ENCODE measurements at places on chromosomes 6 and 20.

- DNase-seq = no peak
Measured at GRCh38 chr6:139133262-139134063, 1.4 kb upstream of the HECA start.

DNA sequence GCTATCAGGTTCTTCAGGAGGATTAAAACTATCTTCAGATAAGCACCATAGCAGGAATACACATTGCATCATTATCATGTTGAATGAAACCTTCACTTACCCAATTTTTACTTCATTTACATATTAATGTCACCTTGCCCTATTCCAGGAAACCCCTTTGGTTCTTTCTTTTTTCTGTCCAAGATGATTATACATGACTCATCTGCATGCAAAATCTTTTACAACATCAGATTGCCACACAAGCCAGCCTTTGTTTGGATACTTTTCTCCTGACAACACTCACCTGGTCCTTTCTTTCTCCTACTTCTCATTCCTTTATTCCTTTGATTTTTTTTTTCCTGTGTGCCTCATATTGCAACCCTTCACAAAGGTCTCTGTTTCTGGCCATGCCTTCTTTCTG lies 200.5 kb upstream of the POU3F2 start:
- no peak for DNase-seq

- no peak for DNase-seq
Measured at GRCh38 chr6:54921891-54922290, 75.3 kb downstream of the FAM83B start.

GRCh38 chr20:43293068-43293786 lies 103.5 kb upstream of the PTPRT start:
- DNase-seq = no peak

- DNase-seq = no peak
Measured at GRCh38 chr6:22222469-22222868, 74.4 kb downstream of the PRL start.

GRCh38 chr20:40743141-40743775 lies 54.2 kb upstream of the MAFB start:
- no peak for DNase-seq

GRCh38 chr20:39298571-39299506 lies 336.7 kb downstream of the DHX35 start:
- no peak for DNase-seq

GRCh38 chr20:3818155-3819151 lies 1.9 kb upstream of the AP5S1 start:
- peak; percentile 39 for DNase-seq

DNA sequence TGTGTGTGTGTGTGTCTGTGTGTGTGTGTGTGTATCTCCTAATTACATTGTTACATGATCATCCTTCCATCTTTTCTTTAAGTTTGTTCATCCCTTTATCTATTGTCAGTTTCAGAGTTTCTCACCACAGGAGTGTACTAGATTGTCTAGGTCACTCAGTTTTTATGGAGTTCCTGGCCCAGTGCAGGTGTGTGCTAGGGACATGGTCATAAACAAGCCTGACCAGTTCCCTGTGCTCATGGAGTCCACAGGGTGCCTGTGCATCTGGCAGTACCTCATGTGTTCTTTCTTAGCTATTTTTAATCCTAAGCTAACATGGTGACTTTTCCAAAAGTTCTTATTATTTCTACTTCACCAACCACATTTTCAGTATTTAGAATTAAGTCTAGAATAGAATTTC lies 43.9 kb downstream of the PHACTR2 start:
- DNase-seq = no peak

- DNase-seq = no peak
Measured at GRCh38 chr20:59318803-59319202, 18.4 kb downstream of the EDN3 start.

DNA sequence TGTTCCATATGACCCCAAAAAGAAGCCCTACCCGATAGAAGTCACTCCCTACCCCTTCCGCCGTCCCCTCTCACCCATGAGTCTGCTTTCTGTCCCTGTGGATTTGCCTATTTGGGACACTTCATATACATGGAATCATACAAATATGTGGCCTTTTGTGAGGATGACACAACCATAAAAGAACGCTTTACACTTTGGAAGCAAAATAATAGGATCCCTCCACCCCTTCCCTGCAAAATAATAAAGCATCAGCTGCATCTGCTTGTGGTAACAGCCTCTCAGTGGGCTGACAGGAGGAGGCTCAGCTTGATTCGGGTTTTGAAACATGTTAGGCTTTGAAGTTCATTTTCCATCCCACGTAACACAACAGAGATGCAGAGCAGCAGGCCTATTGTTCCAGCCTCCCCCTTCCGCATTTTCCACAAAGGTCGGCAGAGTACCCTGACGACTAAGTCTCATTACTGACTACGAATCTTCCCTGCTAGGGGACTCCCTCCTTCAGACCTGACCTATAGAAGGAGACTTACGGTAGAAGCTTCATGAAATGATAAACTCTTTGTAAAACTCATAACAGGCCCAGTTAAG lies 99.1 kb downstream of the ALDH8A1 start:
- no peak for DNase-seq

DNA sequence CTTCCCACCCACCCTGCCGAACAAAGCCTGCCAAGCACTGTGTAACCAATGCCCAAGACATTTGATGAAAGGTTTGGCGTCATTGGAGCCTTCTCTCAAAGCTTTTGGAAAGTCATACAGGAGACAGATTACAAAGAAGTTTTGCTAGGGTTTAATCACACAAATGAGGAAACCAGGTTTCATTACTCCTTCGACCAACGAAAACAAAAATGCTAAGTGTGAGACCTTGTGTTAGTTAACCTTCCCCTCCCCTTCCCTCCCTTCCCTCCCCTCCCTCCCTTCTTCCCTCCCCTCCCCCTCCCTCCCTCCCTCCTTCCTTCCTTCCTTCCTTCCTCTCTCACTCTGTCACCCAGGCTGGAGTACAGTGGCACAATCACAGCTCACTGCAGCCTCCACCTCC lies 96.1 kb upstream of the CD83 start:
- no peak for DNase-seq

DNA sequence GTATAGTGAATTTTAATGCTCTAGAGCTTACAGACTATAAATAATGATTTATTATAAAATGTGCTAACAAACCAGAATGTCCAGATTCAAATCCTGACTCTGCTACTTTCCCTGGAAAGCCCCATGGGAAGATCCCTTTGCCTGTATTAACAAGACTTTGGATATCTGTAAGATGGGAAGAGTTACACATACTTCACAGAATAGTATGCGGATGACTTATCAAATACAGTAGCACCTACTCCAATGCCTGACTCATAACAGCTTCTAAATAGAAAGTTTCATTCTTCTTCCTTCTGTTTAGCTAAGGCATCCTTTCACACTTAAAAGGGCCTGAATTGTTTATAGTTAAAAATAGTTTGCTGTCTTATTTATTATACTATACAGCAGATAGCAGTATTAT lies 166.3 kb downstream of the KCNQ5 start:
- DNase-seq = no peak

DNA sequence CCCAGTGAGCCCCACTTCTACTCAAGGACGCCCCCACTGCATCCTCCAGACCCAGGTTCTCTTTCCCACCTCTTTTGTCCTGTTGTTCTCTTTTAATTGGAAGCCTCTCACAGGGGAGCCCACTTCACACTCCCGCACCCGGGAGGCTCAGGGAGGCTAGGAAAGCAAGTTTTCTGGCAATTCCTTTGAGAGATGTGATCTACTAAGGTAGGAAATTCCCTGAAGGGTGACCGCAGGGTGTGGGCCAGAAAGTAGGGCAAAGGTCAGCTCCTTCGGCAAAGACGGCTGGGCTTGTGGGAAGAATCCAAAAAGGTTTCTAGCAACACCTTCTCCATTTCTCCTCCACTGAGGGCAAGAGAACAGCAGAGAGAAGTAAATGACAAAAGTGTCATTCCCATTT lies 98.1 kb upstream of the PTPN1 start:
- DNase-seq = no peak

DNA sequence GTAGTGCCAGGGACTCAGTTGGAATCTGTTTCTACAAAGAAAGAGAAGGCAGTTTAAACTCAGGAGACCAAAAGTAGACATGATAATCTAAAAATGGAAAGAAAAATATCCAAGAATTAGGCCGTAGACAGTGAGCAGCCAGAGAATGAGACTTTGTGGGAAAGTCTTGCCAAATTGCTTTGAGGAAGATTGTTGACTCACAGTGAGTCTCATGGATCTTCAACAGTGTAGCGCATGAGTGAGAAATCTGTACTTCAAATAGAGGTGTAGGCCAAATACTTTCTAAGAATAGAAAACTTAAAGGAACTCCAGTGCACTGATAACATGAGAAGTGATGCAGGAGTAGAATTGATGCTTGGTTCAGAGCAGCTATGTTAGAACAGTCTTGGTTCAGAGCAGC lies 284.5 kb downstream of the HTR1B start:
- DNase-seq = no peak

DNA sequence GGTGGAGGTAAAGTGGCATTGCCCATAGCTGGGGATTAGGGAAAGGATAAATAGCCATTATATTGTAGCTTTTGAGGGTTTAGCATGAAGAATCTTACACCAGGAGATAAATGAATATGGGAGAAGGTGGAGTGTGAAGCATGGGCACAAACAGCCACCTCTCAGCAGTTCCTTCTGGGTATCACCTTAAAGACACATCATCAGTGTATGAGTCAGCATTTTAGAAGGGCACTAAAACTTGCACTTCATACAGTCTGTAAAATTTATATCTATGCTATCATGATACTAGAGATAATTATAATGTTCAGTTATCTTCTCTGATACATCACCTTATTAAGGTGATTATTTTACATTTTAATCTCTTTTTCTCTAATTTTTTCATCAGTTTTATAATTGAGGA lies 25.3 kb downstream of the SLC35A1 start:
- DNase-seq = no peak

DNA sequence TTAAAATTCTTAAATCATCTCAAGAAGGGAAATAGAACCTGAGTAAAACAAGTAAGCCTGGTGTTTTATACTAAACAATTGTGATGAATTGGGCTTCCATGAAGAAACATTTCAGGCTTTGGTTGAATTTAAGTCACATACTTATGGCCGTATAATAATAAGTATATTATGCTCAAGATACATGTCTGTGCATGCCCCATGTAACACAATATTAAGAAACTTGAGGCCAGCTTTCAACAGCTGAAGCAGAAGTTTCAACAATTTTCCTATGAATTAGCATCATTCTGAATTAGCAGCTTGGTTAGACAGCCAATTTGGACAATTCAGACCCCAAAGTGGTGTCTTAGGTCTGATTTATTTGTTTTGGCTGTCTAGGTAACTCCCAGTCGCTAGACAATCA lies 243.7 kb downstream of the MYLK4 start:
- DNase-seq = no peak

DNA sequence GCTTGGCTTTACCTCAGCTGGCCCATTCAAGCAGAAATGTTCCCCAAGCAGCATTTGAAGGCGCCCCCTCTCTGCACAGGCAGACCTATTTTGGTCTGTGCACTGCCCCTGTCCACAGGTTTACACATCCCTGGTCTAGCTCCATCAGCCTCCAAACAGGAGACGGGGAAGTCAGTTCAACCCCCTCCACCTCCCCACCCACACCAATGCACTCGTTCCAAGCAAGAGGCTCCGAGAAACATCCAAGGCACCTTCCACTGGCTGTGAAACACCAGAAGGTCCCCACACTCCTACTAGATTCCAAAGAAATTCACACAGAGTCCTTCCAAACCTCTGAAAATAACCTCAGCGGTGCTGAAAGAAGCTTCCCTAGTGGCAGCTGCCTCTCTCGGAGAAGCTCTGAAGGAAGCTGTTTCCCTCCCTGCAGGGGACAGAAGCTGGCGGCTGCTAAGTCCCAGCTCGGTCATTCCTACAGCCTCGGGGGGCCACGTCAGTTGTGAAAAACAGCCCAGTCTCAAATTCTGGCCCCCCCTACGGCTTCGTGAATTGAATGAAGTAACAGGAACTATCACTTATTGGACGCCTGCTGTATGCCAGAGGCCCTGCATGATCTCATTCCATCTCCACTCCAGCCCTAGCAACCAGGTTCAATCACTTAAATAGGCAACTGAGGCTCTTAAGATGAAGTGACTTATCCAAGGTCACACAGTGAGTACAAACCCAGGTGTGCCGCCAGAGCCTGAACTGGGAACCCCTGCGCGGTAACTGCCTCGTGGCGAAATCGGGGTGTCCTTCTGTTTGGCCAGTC lies 815 bp downstream of the SPATA2 start:
- DNase-seq = peak; percentile 46

- DNase-seq = peak; percentile 48
Measured at GRCh38 chr6:3355358-3356055, 96.8 kb downstream of the PSMG4 start.

DNA sequence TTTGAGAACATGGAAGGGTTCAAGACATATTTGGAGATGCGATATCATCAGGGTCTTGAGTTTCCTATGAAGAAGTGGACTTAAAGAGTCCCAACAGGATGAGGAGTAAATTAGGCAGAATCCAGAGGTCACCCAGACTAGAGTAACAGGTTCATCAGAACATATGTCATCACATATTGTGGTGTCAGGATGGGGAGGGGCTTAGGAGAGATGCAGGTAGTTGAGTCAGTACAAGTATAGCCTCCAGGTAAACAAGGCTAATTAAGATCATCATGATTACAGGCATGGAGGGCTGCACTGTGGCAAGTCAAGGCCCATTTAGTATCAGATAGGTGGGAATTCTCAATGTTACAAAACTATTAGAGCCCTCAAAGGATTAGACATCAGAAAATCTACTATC lies 90.1 kb upstream of the PAK5 start:
- DNase-seq = no peak

GRCh38 chr20:23918896-23919295 lies 39.3 kb upstream of the CST5 start:
- no peak for DNase-seq

- peak; percentile 14 for DNase-seq
Measured at GRCh38 chr20:60054716-60055634, 96.8 kb downstream of the CDH26 start.

- DNase-seq = peak; percentile 48
Measured at GRCh38 chr6:150395388-150396009, 26.7 kb downstream of the IYD start.

- DNase-seq = no peak
Measured at GRCh38 chr6:95127261-95127660, 450.1 kb upstream of the MANEA start.

- no peak for DNase-seq
Measured at GRCh38 chr20:47206962-47207641, 149.4 kb downstream of the ZMYND8 start.

Measured in CD4-positive, alpha-beta T cell treated with Interleukin-21 for 1 hour (primary cell).